DMS 273 treated with DMSO at 0.1 percent for 48 hours (cell line): ENCODE measurements at places on chromosomes 7 and 10.

- DNase-seq: no peak
These were observed 152.0 kb upstream of the NRBF2 start for GRCh38 chr10:62981096-62981495.

DNA sequence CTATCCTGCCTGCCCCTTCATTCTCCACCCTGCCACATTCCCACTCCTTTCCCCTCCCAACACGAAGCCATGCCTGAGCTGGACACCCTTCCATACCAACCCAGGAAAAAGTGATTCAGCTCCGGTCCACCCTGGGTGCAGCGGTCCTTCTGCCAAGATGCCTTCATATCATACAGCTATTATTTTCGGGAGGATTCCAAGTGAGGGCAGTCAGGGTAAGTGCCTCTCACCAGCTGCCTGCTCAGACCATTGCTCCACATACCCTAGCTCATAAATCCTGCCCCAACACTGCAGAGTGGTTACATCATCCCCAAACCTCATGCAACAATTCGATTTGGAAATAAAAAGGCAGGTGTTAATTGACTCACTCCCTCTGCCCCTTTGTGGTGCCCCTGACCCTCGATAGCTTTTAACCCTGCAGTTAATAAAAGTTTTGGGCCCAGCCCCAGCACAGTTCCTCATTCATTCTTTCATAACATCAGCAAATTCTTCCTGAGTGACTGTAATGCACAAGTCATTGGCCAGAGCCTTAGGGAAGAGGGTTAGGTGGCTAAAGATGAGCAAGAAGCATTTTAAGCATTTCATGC is 42.6 kb downstream of the ZNF503 start:
- DNase-seq: no peak

- no peak for DNase-seq
These were observed 100.5 kb upstream of the ZNF32 start for GRCh38 chr10:43749145-43749576.

DNA sequence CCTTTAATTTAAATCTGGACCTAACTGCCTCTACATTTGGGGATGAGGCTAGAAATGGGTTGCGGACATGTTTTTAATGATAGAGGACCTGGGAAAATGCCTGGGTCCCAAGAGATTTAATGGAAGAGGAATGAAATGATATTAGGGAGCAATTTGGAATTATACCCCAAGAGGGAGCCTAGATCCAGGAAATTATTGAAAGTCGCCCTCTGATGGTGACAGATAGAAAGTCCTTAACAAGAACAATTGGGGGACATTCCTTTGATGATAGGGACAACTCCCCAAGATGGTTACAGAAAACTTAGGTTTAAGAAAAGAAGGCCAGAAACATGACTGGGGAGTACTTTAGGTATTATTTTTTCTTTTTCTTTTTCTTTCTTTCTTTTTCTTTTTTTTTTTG is 9.5 kb upstream of the TSGA13 start:
- no peak for DNase-seq

DNA sequence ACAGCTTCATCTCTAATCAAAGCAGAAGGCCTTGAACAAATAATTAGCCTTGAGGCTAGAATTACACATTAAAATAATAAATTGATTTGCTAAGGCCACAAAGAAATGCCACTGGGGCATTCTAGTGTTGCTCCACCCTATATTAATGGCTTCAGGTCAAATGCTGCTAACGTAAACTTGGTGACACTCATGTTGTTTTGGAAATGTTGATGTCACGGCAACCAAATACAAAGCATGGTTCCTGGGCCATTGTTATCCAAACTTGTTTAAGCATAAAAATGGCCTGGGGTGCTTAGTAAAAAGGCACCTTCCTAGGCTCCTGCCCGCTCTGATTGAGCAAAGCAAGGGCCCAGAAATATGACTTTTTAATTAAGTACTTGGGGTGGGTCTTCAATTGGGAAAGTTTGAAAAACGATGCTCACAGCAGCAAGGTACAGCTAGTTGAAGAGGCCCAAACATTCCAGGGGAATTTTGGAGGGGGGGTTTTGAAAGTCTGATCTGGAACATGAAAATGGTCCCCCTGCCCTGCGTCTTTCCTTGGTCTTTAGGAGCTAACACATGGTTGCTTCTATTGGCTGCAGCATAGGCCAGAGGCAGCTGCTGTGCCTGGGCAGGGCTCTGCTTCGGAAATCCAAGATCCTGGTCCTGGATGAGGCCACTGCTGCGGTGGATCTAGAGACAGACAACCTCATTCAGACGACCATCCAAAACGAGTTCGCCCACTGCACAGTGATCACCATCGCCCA is 67.8 kb downstream of the ABCC2 start:
- DNase-seq: no peak

- DNase-seq: no peak
These were observed 83.1 kb upstream of the EGR2 start for GRCh38 chr10:62899311-62899710.

GRCh38 chr7:51075681-51076580 is 240.7 kb downstream of the COBL start:
- DNase-seq: peak; percentile 42

DNA sequence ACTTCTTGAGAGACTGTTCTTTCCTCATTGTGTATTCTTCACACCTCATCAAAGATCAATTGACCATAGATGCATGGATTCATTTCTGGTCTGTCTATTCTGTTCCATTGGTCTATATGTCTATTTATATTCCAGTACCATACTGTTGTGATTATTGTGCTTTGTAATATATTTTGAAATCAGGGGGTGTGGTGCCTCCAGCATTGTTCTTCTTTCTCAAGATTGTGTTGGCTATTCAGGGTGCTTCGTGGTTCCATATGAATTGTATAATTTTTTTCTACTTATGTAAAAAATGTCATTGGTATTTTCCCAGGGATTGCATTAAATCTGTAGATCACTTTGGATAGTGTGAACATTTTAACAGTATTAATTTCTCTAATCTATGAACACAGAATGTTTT is 106.5 kb downstream of the EPC1 start:
- no peak for DNase-seq

GRCh38 chr7:13986208-13986607 is 3.3 kb downstream of the ETV1 start:
- no peak for DNase-seq

DNA sequence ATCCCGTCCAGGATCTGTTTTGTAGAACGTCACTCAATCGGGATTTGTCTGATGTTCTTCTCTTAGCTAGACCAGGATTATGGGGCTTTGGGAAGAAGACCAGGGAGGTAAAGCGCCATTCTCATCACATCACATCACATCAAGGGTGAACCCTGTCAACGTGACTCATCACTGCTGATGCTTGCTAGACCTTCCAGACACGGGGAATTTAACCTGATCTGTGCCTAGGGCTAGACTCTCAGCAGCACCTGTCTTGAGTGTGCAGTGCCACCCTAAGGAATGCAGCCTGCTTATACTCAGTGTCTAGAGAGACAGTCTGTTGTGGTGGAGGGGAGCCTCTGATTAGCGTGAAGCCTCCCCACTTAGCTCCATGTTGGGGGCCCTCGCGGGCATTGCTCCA is 678.6 kb upstream of the FOXK1 start:
- DNase-seq: no peak

DNA sequence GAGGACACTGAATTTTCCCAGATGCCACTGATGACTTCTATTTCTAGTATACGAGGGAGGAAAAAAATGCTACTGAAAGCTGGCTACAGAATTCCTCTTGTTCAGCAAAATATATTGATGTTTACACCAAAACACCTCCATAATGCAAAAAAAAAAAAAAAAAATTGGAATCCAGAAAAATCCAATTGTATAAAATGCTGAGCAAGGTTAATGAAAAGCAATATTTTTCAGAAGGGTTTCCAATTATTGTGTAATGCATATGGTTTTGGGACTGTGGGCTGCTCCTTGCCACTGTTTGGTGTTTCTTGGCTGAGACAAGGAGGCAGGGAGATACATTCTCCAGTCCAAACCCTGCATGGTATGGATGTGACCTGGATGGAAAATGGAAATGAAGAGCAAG is 83.8 kb downstream of the LSM5 start:
- DNase-seq: no peak

- no peak for DNase-seq
These were observed 18.6 kb downstream of the WDR37 start for GRCh38 chr10:1074748-1075308.

GRCh38 chr7:46206476-46207060 is 285.5 kb upstream of the IGFBP3 start:
- no peak for DNase-seq

DNA sequence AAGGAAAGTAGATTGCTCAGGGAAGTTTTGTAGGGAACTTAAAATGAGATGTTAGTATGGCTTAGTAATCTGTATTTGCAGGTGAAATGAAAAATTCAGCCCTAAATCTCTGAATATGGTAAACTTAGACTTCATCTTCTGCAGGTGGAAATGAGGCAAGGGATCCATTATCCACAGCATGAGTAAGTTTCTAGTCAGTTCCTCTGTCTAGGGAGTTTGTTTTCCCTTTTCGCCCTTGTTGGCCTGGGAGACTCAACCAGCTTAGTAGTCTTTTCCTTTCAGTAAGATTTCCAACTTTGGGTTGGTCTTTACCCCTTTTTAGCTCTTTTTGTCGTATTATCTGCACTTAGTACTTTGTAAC is 65.6 kb downstream of the ZEB1 start:
- DNase-seq: no peak

DNA sequence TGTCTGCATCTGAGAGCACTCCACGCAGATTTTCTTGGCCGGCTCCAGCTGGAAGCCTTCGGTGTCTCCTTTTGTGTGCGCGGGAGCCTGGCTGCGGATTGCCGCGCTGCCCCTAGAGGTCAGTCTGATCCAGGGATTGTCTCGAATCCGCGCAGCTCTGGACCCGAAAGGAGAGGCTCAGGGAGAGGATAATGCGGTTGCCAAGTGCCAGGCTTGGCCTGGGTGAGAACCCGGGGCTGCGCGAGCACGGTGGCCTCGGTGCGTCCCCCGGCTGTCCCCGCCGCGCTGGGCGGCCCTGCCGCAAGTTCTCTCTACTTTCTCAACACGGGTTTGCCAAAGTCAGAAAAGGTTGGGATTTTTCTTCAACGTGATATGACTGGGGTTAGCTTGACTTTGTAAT is 140.9 kb downstream of the ADCYAP1R1 start:
- DNase-seq: peak; percentile 76

- DNase-seq: no peak
These were observed 55.9 kb upstream of the TARP start for GRCh38 chr7:38329340-38329739.

- DNase-seq: no peak
These were observed 3.1 kb upstream of the ABCA13 start for GRCh38 chr7:48168159-48168558.

- DNase-seq: peak; percentile 97
These were observed at the start of gene SRRT for GRCh38 chr7:100874577-100875355. Gene SRRT, plus strand, starts transcription at chr7:100875103. Its CDS starts 488 bp downstream, at chr7:100875591.

GRCh38 chr7:93239824-93240223 is 7.7 kb downstream of the VPS50 start:
- DNase-seq: no peak

GRCh38 chr10:16986082-16986405 is 143.6 kb downstream of the CUBN start:
- no peak for DNase-seq

DNA sequence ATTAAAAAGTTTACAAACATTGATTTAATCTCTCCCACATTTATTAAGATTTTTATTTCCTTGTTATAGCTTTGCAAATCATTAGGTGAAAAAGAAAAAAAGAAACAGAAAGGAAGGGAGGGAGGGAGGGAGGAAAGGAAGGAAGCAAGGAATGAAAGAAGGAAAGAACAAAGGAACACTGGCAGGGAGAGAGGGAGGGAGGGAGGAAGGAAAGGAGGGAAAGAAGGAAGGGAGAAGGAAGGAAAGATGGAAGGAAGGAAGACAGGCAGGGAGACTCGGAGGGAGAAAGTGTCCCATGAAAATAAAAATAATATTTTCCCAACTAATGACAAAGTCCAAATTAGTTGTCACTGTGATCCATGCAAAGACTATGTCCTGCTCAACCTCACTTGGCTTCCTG is 6.3 kb upstream of the ITGA8 start:
- no peak for DNase-seq

DNA sequence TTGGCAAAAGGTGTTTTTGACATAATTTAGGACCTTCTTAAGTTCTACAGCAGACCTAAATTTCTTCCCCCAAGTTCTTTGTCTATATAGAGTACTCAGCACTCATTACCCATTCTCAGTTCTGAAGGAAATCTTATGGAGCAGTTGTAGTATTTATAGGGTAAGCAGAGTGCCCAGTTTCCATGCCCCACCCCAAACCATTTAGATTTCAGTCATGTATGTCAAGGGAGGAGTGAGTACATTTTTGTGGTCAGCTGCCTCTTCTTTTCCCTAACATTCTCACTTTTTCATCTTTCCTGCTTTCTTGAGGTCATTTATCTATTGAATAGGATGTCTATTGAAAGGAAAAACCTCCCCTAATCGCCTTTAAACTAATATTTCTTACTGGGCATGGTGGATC is 83.3 kb downstream of the KAT6B start:
- no peak for DNase-seq

DNA sequence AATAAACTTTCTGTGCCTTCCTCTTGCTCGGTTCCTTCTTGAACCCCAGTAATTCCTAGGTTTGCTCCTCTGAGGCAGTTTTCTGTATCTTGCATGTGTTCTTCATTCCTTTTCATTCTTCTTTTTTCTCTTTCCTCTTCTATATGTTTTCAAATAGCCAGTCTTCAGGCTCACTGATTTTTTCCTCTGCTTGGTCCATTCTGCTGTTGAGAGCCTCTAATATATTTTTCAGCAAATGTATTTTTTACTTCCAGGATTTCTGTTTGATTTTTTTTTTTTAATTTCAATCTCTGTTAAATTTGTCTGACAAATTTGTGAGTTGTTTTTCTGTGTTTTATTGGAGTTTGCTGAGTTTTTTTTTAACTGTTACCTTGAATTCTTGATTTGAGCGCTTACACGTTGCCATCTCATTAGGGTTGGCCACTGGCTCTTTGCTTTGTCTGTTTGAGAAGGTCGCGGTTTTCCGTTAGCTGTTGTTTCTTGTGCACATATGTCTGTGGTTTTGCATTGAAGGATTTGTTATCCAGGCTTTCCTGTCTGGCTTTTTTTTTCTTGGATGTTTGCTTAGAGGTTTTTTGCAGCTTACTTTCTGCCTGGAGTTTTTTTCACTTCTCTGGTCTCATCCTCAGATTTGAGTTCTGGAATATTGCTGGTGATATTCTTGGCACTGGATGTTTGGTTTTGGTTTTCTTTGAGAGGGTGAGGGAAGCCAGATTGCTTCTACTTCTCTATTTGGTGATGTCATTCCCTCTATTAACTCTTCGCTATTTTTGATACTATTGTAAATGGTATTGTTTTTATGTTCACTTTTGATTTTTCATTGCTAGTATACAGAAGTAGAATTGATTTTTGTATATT is 12.7 kb downstream of the SPRN start:
- no peak for DNase-seq

DNA sequence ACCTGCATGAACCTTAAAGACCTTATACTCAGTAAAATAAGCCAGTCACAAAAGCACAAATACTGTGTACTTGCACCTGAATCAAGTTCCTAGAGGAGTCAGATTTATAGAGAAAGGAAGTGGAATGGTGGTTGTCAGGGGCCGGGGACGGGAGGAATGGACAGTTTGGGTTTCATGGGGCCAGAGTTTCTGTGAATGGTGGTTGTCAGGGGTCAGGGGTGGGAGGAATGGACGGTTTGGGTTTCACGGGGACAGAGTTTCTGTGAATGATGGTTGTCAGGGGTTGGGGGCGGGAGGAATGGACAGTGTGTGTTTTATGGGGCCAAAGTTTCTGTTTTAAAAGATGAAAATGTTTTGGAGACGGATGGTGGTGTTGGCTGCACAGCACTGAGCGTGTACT is 260.0 kb upstream of the MKI67 start:
- DNase-seq: no peak
